ENCODE measurements at places on chromosomes 4 and X. TPM values are rescaled to one million over a fixed set of nuclear protein-coding genes. Genes with fewer than 3 reads are reported as not detected.

The NAA11 gene
- not detected for total RNA-seq

The CSTF2 gene
- 13.1 TPM for total RNA-seq

The ASB12 gene
- total RNA-seq, result 0.30 TPM

The PROM1 gene
- 18.8 TPM for total RNA-seq

The TEX13D gene
- total RNA-seq, result not detected

The SH3RF1 gene
- total RNA-seq, result 17.1 TPM

The CCDC149 gene
- total RNA-seq, result 21.6 TPM

The IL2 gene
- not detected for total RNA-seq

GRCh38 chr4:6071959-6072720, 53.9 kb upstream of the C4orf50 start:
- peak; percentile 47 for DNase-seq

DNA sequence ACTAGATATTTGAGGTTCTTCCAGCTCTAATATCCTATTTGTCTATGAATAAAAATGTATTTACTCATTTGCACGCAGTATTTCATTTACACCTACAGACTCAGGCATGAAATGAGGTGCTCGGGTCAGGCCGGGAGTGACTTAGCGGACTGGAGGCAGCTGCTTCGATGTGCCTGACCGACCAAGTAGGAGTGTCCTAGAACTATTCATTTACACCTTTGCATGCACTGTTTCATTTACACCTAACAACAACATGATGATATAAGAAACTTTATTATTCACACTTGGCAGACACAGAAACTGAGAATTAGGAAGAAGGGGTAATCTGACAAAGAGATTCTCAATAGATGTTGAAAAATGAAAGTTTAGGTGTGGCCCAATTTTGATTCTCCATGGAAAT, 28.7 kb upstream of the FAT1 start:
- DNase-seq, result no peak

- no peak for DNase-seq
These were observed 834.2 kb upstream of the GALNTL6 start for GRCh38 chr4:170978990-170979389.

- no peak for DNase-seq
These were observed 241.4 kb downstream of the UGT8 start for GRCh38 chr4:114839986-114840385.

GRCh38 chr4:101334963-101335572, 12.3 kb downstream of the PPP3CA start:
- DNase-seq, result no peak

- DNase-seq, result no peak
These were observed 26.9 kb downstream of the HOPX start for GRCh38 chr4:56654238-56654632.

GRCh38 chrX:39729981-39730661, 367.6 kb downstream of the BCOR start:
- no peak for DNase-seq

- no peak for DNase-seq
These were observed 125.9 kb downstream of the FRYL start for GRCh38 chr4:48654015-48654664.

DNA sequence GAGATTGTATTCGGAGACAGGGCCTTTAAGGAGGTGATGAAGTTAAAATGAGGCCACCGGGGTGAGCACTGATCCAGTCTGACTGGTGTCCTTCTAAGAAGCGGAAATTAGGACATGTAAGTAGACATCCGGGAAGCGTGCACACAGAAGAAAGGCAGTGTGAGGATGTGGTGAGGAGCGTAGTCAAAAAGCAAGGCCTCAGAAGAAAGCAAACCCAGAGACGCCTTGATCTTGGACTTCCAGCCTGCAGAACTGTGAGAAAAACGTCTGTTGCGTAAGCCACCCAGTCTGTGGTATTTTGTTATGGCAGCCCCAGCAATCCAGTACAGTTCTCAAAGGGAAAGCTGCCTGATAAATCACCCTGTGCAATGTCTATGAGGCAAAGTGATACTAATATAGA, 153.5 kb downstream of the KCNIP4 start:
- DNase-seq, result no peak

GRCh38 chrX:39957816-39958566, 139.8 kb downstream of the BCOR start:
- DNase-seq, result no peak

DNA sequence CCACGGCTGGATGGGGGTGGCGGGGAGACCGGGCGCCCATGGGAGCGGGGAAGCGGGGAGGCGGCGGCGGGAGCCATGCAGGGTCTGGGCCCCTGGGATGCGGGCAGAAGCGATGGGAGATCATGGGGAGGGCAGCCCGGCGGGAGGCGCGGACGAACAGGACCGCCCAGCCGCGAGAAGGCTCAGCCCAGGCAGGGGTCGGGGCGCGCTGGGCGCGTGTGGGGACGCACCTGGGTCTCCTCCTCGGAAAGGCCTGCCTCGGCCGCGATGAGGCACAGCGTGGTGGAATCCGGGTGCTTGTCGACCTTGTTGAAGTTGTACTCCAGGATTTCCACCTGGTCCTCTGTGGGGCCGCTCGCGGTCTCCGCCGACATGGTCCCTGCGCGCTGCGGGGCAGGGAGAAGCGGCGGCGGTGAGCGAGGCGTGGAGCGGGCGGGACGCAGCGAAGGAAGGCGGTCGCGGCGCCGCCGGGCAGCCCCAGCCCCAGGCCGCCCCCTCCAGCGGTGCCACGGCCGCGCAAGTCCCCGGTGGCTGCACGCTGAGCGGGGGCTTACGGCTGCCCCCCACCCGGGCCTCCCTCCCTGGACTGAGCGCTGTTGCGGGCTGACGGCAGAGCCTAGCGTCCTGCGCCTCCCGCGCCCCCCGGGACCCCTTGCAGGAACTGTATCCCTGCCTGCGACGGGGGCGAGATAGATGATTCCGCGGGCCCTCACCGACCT, 25.3 kb downstream of the HOPX start:
- DNase-seq, result peak; percentile 69

- no peak for DNase-seq
These were observed 227.6 kb upstream of the HDX start for GRCh38 chrX:84729809-84730208.

GRCh38 chr4:138802499-138802898, 213.1 kb upstream of the NOCT start:
- DNase-seq, result no peak

DNA sequence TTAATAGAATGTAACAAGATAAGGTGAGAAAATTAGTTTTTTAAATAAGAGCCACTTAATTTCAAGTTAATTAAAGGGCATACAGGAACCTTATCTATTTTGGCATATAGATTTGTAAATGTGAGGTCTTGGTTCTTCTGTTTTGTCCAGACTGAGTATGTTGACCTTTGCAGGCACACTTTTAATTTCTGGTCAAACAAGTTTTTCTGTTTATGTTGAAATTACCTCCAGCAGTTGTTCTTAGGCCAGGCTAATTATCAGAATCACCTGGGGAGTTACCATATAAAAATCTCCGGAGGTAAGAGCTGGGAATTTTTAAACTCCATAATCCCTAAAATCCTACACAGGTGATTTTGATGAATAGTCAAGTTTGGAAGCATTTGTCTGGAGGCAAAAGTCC, 227.4 kb upstream of the ANKRD50 start:
- no peak for DNase-seq

DNA sequence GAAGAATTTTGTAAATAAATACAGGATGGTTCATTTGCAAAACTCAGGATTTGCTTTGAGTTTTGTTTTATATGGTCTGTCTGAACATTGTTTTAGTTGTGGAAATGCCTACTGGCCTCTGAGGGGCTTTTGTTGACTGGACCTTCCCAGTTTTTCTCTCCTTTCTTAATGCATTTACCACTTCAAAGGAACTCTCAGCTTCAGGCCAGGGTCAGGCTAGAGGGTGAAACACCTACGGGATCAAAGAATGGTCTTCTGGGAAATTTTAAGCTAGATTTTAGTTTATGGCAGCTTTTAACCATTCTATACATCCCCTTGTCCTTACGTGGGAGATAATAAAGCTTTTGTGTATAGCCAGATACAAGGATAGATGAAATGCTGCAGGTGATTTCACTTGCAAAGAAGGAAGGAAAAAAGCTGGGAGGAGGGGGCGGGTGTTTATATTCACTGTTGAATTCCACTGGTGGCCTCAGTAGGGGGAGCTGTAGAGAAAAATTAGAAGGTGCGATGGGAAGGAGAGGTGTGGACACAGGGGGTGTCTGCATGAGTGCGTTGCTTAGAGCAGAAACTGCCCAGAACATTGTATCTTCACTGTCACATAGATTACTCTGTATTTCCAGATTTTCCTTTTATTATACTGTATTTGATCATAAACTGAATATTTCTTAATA, 151.8 kb downstream of the TSPAN5 start:
- DNase-seq, result no peak

GRCh38 chr4:2432991-2433530, 14.3 kb downstream of the CFAP99 start:
- peak; percentile 74 for DNase-seq

GRCh38 chr4:186169945-186170802, 21.2 kb upstream of the CYP4V2 start:
- no peak for DNase-seq

DNA sequence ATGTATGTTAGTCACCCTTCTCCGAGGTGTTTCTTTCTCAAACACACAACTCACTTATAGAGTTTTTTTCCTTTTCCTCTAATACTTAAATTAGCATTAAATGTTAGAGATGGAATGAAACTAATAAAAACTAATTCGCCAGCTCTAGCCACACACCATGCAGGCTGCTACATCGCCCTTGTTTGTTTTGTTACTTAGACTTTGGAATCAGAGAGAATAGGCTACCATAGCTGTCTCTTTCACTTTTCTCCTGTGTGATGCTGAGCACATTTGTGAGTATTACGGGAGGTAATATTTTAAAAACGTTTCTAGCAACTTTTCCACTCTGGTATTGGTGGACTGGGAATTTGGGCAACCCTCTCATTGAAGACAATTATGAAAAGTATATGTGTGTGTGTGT, 43.5 kb downstream of the ESX1 start:
- no peak for DNase-seq

DNA sequence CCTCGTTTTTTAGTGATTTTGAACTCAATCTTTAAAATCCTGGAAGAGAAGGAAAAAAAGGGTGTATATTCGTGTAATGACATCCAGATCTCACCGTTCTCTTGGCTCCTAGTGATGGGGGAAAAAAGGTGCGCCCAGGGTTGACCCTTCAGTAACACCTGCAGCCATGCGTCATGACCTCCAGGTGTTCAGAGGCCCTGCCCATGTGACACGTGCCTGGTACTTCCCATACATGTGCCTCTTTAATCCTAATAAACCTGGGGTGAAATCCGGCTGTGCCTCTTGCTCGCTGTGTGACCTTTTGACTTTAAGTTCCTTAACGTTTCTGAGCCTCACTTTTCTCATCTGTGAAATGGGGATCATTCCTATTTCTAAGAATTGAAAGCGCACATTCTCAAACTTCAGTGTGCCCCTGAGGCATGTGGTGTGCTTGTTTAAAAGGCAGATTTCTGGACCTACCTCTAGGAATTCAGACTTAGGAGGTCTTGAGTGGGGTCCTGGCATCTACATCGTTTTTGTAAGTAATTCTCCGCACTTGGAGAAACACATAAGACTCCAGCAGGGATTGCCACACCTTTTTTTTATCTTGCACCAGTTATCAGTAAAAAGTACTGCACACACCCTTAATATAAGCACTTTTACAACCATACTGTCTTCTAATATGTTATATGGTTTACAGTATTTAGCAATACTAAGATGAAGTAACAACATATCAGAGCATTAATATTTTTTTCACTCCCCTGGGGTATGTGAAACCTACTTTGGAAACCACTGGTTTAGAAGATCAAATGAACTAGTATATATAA, 90.1 kb downstream of the RELL1 start:
- no peak for DNase-seq

GRCh38 chrX:100864657-100865391, 9.3 kb downstream of the NOX1 start:
- no peak for DNase-seq

DNA sequence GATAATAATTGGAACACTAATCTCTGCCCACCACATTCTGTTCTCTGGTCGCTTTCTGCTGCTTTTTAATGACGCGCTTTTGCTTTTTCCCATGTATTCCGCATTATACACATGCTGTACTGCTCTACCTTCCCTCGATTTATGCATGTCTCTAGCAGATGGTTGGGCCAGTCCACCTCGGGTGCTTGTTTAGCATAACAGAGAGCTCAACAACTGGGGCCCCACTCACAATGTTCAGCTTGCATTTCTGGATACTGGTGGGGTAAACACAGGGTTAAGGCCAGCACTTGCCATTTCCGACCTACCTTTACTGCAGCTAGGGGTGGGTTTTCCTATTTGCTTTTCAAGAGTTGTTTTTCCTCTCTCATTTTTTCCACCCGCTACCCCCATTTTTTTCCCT, 255.8 kb downstream of the SOX3 start:
- no peak for DNase-seq

DNA sequence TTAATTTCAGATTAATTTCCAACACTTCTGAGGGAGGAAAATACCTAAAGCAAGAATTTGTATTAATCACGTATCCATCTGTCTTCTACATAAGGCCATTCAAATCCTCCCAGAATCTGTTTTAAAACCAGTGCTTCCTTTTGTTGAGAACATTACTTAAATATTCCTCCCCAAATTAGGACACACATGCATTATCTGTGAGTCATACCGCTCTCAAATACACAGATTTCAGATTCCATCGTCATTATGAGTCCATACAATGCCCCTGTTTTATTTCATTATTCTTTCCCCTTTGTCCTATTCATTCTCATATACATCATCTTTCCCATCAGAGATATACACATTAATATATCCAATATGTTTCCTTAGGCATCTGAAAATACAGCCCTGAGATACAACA, 57.3 kb upstream of the PRSS12 start:
- no peak for DNase-seq

DNA sequence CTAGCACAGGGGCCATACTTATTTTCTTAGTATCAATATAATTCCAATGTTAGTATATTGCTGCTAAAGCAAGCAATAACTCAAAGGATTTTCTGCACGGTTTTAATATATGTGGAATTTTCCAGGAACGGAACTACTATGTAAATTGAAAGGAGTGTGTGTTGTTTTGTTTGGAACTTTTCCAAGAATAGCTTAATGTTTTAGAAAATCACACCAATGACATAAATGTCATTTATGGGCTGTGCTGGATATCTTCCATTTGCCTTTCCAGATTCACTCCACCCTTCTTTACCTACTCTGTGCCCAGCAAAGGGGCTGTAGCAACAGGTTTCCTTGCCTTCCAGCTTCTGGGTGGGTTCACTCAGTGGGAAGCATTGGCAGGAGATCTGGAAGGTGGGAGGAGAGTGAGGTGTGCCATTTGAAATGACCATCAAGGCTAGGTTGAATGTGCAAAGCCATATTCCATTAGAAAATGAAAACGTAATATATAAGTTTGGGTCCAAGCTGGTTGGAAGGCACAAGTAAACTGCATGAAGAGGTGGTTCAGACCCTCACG, 25.2 kb upstream of the ZFX start:
- DNase-seq, result no peak

- no peak for DNase-seq
These were observed 159.8 kb downstream of the OR13H1 start for GRCh38 chrX:131703646-131704045.

- no peak for DNase-seq
These were observed 131.0 kb downstream of the COX18 start for GRCh38 chr4:72938516-72938915.

Data from spinal cord (tissue), 10 donors.